ENCODE measurements at places on chromosomes 2 and 18. TPM values are rescaled to one million over a fixed set of nuclear protein-coding genes. Genes with fewer than 3 reads are reported as not detected.

Gene UGT1A8
- not detected for total RNA-seq

Gene ANKRD39
- 5.5 TPM for total RNA-seq

Gene CGREF1
- total RNA-seq: 2.3 TPM

Gene RBKS
- 1.2 TPM for total RNA-seq
